ENCODE measurements at places on chromosomes 2 and 18.
A peak's percentile ranks its signal among the peaks of the same experiment; 100 is the strongest.

DNA sequence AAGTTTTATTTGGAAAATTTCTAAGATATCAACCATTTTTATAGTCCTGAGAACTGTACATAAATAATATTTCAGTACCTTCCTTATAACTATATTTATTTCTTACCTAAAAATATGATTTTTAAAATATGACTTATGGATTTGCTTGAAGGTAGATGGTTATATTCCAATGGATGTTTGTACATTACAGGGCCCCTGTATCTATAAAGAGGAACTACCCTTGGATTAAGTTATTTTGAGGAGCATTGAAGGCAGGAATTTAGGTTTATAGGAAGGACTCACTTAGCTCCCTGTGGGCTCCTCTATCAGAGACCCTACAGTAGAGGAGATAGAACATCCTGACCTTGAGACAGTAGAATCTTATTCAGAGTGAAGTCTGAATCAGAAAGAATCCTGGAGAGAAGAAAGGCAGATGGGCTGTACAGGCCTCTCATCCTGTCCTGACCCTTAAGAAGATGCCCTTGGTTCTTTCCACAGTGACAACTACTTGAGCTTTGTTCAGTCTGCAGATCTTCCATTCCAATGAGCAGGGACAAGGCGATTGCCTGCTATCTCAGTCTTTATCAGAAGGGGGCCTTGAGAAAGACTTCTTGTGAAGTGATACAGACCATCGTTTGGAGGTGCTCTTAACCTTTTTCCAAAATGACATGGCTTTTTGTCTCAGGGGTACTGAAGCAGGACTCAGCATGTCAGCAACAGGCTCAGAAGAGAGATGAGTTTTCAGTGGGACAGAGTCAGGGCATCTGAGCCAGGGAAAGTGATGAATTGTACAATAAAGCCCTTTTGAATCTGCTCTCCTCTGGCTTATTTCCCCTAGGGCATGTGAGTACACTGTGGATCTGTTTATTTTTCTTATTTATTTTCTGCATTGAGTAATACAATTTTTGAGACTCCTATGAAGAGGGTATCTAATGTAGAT, 20.9 kb downstream of the OXER1 start:
- no peak for DNase-seq
- H3K36me3 ChIP-seq = peaks cover 30% of the 10 kb centered on the region
- no peak overlapping the region for H3K27ac ChIP-seq
- no peaks in the 10 kb centered on the region for H3K27me3 ChIP-seq
- H3K4me1 ChIP-seq = no peaks in the 10 kb centered on the region

DNA sequence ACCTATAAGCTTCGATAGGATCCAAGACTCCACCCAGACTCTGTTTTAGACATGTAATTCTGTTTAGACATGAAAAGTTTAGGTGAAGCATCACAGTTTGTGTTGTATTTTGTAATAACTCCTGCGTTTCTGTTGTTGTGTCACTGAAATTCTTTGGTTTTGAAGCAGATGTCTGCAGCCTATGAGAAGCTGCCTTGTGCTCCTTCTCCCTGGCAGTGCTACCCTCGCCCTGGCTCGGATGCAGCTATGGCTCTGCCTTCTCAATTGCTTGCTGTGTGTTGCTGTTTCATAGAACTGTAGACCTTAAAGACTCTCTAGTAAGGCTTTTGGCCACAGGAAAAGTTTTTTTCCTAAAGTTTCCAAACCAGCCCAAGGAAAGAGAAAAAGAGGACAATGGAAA, 40.2 kb upstream of the ZNF638 start:
- no peaks in the 10 kb centered on the region for H3K36me3 ChIP-seq
- H3K27me3 ChIP-seq = no peaks in the 10 kb centered on the region
- no peaks in the 10 kb centered on the region for H3K4me1 ChIP-seq
- no peak overlapping the region for H3K4me3 ChIP-seq
- no peak for DNase-seq

GRCh38 chr2:51844596-51844995, 812.7 kb upstream of the NRXN1 start:
- H3K27me3 ChIP-seq = no peaks in the 10 kb centered on the region
- H3K36me3 ChIP-seq = no peaks in the 10 kb centered on the region

GRCh38 chr2:26001743-26002351, 19.6 kb upstream of the KIF3C start:
- peaks cover 5% of the 10 kb centered on the region for H3K4me1 ChIP-seq
- H3K27ac ChIP-seq = no peak overlapping the region
- H3K4me3 ChIP-seq = no peak overlapping the region
- no peak for DNase-seq

DNA sequence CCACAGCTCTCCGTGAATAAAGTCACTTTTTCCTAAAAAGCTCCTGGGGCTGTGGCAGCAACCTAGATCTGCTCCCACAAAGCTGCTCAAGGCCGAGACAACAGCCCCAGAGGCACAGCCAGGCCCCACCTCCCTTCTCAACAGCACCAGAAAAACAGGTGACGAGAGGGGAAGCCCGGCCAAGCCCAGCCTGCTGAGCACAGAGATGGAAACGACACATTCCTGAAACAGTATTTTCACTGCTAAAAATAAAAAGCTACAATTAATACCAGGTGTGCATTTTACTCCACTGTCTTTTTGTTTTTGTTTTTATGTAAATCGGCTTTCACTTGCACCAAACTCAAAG, 199.3 kb downstream of the HDAC4 start:
- H3K4me1 ChIP-seq = no peaks in the 10 kb centered on the region
- no peak for DNase-seq
- no peaks in the 10 kb centered on the region for H3K36me3 ChIP-seq
- no peaks in the 10 kb centered on the region for H3K27me3 ChIP-seq
- H3K4me3 ChIP-seq = no peak overlapping the region

DNA sequence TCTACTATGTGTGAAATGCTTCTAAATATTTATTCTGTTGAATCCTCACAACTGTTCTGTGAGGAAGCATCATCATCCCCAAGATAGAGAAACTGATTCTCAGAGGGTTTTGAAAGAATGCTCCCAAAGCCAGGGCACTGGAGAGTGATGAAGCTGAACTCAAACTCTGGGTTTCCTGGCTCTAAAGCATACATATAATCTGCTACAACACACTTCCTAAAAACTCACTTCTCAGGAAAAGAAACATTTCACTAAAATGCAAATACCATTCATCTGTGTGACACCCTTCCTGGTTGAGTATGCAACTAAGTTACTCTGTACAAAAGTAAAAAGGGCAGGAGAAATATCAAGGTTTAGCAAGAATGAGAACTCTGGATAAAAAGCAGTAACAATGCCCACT, 58.6 kb downstream of the GRB14 start:
- no peak overlapping the region for H3K27ac ChIP-seq
- no peaks in the 10 kb centered on the region for H3K4me1 ChIP-seq
- no peaks in the 10 kb centered on the region for H3K27me3 ChIP-seq

GRCh38 chr2:46776687-46777327, 138.8 kb downstream of the MCFD2 start:
- no peak overlapping the region for H3K4me3 ChIP-seq
- no peaks in the 10 kb centered on the region for H3K36me3 ChIP-seq
- H3K27ac ChIP-seq = no peak overlapping the region
- no peaks in the 10 kb centered on the region for H3K4me1 ChIP-seq

GRCh38 chr2:63755216-63755615, 86.5 kb upstream of the UGP2 start:
- no peaks in the 10 kb centered on the region for H3K36me3 ChIP-seq
- no peaks in the 10 kb centered on the region for H3K4me1 ChIP-seq
- H3K4me3 ChIP-seq = no peak overlapping the region
- no peak for DNase-seq

GRCh38 chr2:46309052-46309953, 12.1 kb downstream of the EPAS1 start:
- peaks cover 78% of the 10 kb centered on the region for H3K27me3 ChIP-seq
- no peak overlapping the region for H3K27ac ChIP-seq
- H3K36me3 ChIP-seq = no peaks in the 10 kb centered on the region
- no peaks in the 10 kb centered on the region for H3K4me1 ChIP-seq
- no peak overlapping the region for H3K4me3 ChIP-seq
- no peak for DNase-seq

- H3K4me3 ChIP-seq = no peak overlapping the region
- H3K27me3 ChIP-seq = no peaks in the 10 kb centered on the region
- H3K4me1 ChIP-seq = no peaks in the 10 kb centered on the region
- no peak overlapping the region for H3K27ac ChIP-seq
- DNase-seq = no peak
These were observed 291.3 kb upstream of the REG3G start for GRCh38 chr2:78734221-78734620.

GRCh38 chr2:95337829-95338228, 40.7 kb downstream of the KCNIP3 start:
- no peak overlapping the region for H3K27ac ChIP-seq
- H3K36me3 ChIP-seq = no peaks in the 10 kb centered on the region
- no peak overlapping the region for H3K4me3 ChIP-seq
- no peaks in the 10 kb centered on the region for H3K4me1 ChIP-seq
- no peak for DNase-seq

DNA sequence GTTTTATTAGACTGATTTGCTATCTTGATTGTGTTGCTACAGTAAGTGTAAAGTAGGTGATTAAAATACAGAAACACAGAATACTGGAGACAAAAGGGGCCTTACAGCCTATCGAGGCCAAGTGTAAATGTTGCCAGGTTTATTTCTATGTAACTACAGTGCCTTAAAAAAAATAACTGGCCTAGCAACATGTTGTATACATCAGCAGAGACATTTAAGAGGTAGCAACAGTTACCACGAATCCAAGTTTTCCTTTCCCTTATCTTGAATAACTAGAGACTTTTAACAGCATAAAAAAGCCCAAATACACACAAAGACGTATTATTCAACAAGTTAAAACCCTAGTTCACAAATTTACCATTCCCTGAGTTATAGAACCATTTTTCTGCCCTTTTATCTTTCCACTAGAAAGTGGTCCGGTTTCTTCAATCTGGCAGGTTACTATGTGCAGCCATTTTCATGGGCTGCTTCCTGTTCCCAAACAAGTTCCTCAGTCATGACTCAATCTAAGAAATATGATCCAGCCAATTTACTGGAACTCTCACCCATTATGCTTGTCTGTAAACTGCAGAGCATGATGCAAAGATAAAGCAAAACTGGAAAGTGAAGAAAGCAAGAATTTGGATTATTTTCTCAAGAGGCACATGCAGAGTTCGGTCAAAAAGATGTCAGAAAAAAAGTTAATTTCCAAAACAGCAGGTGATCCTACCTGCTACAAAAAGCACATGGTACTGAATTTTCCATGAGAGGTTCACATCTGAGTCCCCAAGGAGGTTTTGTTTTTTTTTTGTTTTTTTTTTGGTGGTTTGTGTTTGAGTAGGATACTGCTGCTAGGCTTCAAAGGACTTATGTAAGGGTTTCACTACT, 22.2 kb downstream of the NFE2L2 start:
- peak overlapping the region; percentile 6 for H3K27ac ChIP-seq
- H3K27me3 ChIP-seq = no peaks in the 10 kb centered on the region
- no peak for DNase-seq
- H3K36me3 ChIP-seq = peaks cover 11% of the 10 kb centered on the region
- peaks cover 8% of the 10 kb centered on the region for H3K4me1 ChIP-seq

DNA sequence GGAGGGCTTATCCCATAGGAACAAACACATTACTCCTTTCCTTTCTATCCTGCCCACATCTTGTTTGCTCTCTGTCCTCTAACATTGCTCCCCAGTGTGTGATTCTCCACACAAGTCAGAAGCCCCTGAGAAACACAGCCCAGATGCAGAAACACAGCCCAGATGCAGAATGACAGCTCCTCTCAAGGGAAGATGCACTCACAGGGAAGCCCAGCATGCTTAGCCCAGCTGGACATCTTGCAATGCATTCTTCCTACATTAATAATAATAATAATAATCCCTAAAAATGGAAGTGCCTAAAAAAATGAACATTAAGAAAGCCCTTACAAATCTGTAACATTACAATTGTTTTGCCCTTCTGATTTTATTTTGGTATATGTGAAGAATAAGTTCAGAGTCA, 172.1 kb downstream of the CBLN2 start:
- no peaks in the 10 kb centered on the region for H3K36me3 ChIP-seq
- H3K4me1 ChIP-seq = no peaks in the 10 kb centered on the region
- no peak overlapping the region for H3K4me3 ChIP-seq
- no peak overlapping the region for H3K27ac ChIP-seq
- no peak for DNase-seq
- H3K27me3 ChIP-seq = no peaks in the 10 kb centered on the region

DNA sequence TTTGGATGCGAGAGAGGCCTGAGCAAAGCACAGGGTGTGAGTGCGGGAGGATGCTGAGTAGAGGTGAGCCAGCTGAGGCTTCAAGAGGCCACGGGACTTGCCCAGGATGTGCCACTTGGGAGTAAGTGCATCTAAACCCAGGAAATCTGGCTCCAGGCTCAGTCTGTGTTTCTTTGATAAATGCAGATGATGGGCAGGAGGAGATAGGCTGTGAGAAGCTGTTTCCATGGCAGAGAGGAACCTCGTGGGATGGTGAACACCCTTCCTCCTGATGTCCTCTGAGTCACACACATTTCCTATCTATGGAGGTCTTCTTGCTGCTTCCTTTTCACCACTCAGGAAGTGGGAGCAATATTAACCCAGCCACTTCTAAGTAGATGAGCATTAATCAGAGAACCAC, 38.4 kb upstream of the CELF4 start:
- no peaks in the 10 kb centered on the region for H3K4me1 ChIP-seq
- no peaks in the 10 kb centered on the region for H3K36me3 ChIP-seq
- H3K27ac ChIP-seq = no peak overlapping the region

GRCh38 chr2:117931978-117932377, 81.9 kb downstream of the CCDC93 start:
- no peak for DNase-seq
- peaks cover 3% of the 10 kb centered on the region for H3K4me1 ChIP-seq
- H3K27ac ChIP-seq = no peak overlapping the region
- no peaks in the 10 kb centered on the region for H3K27me3 ChIP-seq
- H3K4me3 ChIP-seq = no peak overlapping the region

DNA sequence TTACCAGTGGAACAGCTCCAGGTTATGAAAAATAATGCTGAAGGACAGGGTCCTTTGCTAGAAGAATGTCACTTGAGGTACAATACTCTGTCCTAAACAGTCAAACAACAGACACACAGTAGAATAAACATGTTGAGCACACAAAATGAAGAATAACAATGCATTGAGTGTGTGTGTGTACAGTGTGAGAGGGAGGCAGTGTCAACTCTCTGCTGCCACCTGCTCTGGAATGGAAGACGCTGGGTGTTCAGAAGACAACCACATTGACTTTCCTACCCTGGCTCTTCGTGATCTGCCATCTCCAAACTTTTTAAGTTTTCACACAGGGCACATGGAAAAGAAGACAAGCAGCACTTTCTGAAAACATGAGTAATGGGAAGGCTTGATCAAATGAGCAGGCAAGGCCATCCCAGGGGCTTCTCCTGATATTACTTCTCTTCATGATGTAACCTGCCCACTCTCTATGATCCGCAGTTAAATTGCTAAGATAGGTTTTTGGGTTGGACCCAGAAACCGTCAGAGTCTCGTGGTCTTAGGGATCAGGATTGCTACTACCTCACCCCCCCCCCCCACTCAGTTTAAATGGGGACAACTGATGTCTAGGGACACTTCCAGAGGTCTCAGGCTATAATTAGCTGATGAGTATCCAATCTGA, 533.2 kb upstream of the TNP1 start:
- no peaks in the 10 kb centered on the region for H3K27me3 ChIP-seq
- H3K4me3 ChIP-seq = no peak overlapping the region
- H3K27ac ChIP-seq = no peak overlapping the region
- no peaks in the 10 kb centered on the region for H3K36me3 ChIP-seq

- no peaks in the 10 kb centered on the region for H3K27me3 ChIP-seq
- H3K27ac ChIP-seq = peak within 1 kb of the TSS; percentile 91
- H3K36me3 ChIP-seq = peaks cover 34% of the 10 kb centered on the region
- peak; percentile 92 for DNase-seq
These were observed at the start of gene TYMS for GRCh38 chr18:657311-658000. Gene TYMS, plus strand, starts transcription at chr18:657653. Its CDS starts 90 bp downstream, at chr18:657743.

Measured in endodermal cell (in vitro differentiated cells).